ENCODE measurements at places on chromosomes 16 and 17. TPM values are rescaled to one million over a fixed set of nuclear protein-coding genes. Genes with fewer than 3 reads are reported as not detected.
A peak's percentile ranks its signal among the peaks of the same experiment; 100 is the strongest.

- DNase-seq, result peak; percentile 62
Measured at GRCh38 chr17:39144416-39144840, 7.0 kb downstream of the PLXDC1 start.

DNA sequence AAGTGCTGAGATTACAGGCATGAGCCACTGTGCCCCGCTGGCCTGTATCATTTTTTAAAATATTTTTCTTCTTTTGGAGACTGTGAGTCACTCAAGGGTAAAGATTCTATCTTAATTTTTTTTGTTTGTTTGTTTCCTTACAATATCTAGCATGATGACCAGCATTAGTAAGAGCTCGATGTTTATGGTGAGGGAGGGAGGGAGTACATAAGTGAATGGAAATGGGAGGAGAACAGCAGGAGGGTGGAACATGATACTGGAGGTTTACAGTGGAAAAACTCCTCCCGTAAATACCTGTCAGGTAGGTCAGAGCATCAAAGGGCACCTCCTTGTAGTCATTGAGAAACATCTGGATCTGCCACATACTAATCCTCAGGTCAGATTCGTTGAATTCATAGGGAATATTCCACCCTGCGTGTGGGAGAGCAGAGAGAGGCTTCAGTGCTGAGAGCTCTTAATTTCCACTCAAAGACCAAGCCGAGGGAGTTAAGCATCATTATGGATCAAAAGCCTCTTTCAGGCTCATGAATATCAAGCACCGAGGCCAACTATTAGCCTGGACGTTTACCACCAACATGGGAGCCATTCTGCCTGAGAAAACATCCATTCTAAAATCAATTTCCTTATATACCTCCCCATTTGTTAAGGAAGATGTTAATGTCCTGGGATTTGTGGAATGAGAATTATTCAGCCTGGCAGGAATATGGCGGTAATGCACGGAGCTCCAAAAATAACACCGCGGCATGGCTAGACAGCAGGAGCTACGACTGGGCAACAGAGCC is 51.8 kb downstream of the LYRM1 start:
- DNase-seq, result no peak

DNA sequence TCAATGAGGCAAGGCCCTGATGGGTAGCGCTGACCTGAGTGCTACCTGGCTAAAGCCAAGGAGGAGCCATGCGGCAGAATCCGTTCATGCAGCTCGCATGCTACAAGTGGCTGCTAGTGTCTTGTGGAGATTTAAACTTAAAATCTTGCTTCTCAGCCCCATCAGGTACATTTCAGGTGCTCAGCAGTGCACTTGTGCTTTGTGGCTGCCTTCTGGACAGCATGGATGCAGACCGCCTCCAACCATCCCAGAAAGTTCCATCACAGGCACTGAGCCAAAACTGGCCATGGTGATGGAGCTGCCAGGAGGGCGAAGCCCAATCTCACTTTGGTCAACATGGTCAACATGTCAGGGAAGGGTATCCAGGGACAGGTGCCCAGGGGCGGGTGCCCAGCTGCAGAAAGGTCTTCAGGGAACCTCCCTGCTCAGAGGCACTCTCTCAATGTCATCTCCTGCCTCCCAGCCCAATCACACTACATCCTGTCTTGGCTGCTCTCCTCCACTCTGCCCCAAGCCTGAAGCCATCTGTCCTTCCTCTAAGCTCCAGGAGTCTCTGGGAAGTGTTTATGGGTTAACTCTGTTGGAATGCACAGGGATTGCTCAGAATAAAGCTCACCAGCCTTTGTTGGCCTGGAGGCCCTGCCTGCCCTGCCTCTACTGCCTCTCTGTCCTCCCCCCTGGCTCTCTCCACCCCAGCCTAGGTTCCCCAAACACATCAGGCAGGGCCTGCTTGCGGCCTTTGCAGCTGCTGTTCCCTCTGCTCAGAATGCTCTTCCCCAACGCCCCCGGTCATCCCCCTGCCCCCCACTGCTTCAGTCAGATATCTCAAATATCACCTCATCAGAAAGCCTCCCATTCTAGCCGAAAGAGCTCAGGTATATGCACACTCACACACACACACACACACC is 18.3 kb upstream of the TNFRSF13B start:
- DNase-seq, result no peak

GRCh38 chr16:23917621-23918020 is 81.8 kb downstream of the PRKCB start:
- DNase-seq, result no peak

- no peak for DNase-seq
Measured at GRCh38 chr17:35791681-35792350, 3.6 kb downstream of the MMP28 start.

GRCh38 chr17:11671126-11671525 is 72.9 kb downstream of the DNAH9 start:
- no peak for DNase-seq

GRCh38 chr17:42052346-42052877 is 2.0 kb upstream of the C17orf113 start:
- DNase-seq, result no peak

The ZSCAN10 gene
- total RNA-seq, result not detected

GRCh38 chr17:7555320-7555948 is 3.1 kb upstream of the TNFSF13 start:
- DNase-seq, result no peak

GRCh38 chr17:60269417-60269816 is 119.6 kb downstream of the CA4 start:
- no peak for DNase-seq

DNA sequence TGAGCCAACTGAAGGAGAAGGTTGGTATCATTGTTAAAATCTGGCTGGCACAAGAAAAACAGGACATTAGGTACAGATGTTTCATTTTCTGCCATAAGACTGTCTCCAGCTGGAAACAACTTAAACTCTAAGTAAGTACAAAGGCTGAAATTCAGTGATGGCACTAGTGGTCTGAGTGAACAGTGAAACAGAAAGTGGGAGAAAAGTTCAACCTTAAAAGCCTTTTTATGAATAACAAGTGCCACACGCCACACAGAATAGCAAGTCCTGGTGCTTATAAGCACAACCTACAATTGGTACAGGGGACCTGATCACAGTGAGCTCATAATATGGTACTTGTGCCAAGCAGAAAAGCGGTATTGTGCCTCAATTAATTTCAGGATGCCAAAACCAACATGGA is 56.7 kb downstream of the CEP112 start:
- DNase-seq, result no peak

The HSPB9 gene
- total RNA-seq, result not detected

The TMEM92 gene
- 6.9 TPM for total RNA-seq

GRCh38 chr17:11499881-11500280 is 98.4 kb upstream of the DNAH9 start:
- DNase-seq, result no peak

DNA sequence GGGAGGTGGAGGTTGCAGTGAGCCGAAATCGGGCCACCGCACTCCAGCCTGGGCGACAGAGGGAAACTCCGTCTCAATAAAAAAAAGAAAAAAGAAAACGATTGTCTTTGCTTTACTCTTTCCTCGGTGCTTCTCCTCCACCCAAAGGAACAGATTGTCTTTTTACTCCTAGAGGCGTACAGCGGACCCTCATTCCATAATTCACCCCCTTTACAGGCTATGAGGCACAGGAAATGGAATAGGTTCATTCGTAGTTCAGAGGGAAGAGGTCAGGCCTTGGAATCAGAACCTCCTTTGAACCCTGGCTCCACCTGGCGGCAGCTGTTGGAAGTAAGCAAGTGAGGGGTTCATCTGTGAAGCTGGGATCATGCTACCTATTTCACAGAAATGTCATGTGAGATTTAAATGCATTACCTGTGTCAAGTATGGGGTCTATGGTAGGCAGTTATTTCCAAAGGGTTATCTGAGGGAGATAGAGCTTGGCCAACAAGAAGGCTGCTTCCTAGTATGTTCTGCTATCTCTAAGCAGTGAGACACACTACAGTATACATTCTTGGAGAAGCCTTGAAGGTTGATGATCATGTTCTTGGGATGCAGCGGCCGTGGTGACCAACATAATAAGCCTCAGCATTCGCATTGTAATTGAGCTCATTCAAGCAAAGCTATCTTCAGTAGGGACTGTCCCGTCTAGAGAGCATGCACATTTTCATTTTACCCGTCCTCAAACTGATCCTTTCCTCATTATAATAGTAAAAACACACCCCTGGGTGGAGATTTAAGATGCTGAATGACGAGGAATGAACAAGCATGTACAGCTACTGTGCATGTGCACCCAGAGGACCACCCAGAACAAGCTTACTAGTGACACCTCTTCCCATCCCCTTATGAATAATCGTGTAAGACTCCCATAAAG is 18.7 kb upstream of the ZNF689 start:
- peak; percentile 85 for DNase-seq

DNA sequence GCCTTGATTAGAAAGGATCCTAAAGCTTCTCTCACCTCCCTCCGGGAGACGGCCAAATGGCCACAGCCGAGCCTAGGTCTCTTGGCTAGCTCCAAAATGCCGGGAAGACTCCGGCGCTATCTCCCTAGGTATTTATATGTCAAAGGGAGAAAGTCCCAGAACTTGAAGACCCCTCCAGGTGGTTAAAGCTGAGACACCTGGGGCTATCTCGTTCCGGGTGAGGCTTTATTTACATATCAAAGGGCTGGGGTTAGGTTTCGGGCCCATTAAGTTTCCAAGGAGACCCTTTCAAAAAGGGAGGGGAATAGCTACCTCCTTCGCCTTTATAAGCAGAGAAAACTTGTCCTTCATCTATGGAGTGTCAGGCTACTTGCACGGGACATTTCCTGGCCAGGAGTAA is 70.9 kb upstream of the KIFC3 start:
- no peak for DNase-seq

The NXPH3 gene
- 1.2 TPM for total RNA-seq

The ACAP1 gene
- total RNA-seq, result not detected

- no peak for DNase-seq
Measured at GRCh38 chr17:36765436-36766043, 164.2 kb downstream of the MRM1 start.

The SPNS3 gene
- 0.17 TPM for total RNA-seq

GRCh38 chr16:50152351-50152806 is 727 bp upstream of the TENT4B start:
- peak; percentile 49 for DNase-seq

DNA sequence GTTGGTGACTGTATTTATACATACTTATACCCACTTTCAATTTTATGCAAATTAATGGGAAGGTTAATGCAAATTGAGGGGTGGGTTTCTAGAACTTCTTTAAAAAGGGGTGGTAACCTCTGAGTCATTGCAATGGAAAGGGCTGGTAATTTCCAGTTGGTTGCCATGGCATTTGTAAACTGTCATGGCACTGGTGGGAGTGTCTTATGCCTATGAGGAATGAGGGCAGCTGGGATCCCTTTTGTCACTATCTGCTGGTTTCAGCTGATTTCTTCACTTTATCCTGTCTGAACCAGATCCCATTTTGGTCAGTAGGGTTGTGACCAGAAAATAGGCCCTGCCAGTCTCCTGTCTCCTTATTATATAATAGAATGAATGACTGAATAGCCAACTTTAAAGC is 1006.7 kb upstream of the GOT2 start:
- no peak for DNase-seq

The VMO1 gene
- 0.33 TPM for total RNA-seq

DNA sequence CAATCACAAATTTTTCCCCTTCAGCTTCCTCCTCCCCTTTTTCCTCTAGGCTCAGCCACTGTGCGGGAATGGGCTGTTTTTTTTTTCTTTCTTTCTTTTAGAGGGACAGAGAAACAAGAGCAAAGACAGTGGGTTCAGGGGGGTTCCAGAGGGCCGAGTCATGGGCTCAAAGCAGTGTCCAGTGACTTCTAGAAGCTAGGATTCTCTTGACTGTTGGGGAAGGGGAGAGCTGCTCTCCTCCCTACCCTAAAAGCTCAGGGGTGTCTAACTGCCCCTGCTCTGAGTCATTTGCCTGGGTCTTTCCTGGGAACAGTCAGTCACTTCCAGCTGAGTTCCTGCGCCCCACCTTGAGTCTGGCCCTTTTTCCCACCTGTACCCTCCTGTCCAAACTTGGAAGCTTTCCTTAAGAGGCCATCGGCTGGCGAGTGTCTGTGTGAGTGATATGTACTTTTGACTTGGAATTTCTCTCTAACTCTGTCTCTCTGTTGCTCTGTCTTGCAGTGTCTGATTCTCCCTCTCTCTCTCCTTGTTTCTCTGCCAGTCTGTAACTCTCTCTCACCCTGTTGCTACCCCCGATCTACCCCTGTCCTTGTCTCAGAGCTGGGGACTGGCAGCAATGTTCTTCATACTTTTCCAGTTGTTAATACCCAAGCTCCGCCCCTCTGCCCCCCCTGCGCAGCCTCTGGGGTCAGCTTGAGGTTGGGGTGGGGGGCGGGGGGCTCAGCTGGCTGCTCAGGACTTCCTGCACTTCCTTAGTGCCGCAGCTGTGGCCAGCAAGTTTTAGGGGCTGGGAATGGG is 2.4 kb downstream of the THRA start:
- DNase-seq, result no peak

DNA sequence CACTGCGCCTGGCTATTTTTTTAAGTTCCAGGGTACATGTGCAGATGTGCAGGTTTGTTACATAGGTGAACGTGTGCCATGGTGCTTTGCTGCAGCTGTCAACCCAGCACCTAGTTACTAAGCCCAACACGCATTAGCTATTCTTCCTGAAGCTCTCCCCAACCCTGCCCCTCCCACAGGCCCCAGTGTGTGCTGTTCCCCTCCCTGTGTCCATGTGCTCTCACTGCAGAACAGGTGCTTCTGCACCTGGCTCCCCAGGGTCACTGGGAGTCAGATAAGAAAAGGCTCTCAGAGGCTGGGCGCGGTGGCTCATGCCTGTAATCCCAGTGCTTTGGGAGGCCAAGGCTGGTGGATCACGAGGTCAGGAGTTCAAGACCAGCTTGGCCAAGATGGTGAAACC is 6.2 kb downstream of the HASPIN start:
- no peak for DNase-seq

The CDK5R1 gene
- total RNA-seq, result 1.1 TPM

DNA sequence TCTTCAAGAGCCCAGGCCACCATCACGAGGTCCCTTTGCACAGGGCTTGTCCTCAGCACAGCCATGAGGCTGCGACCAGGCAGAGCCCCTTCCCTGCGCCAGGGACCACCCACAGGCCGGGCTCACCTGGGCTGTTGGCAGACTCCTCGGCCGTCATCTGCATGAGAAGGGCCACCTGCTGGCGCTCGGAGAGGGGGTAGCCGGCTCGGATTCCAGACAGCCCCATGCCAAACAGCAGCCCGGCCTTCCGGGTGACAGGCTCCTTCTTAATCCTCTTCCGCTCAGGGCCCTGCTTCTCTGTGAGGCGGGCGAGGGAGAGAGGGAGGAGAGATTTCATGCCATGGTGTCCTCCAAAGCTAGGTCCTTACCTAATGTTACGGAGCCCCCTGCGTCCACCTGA is 73.4 kb downstream of the ZNF778 start:
- no peak for DNase-seq

The SLC52A1 gene
- 0.13 TPM for total RNA-seq

The TMEM114 gene
- total RNA-seq, result not detected

DNA sequence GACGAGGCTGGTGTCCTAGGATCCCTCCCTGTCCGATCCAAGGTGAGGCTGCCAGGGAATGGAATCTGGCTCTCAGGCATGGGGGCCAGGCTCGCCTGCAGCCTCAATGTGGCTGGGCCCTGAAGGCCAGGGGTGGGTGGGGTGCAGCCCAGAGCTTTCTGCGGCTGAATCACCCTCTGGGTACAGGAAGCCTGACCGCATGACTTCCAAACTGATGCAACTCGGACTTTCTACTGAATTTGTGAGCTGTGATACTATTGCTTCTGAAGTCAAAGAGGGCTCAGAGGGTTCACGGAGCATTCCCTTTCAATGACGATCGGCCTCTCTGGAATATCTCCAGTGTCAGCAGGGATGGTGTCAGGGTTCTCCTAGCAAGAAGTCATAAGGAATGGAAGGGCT is 123.7 kb downstream of the METRNL start:
- peak; percentile 53 for DNase-seq

The MAP2K3 gene
- 21.8 TPM for total RNA-seq

All from hepatocyte (in vitro differentiated cells).